Camera-type eye (tissue), 1 donor: ENCODE measurements at places on chromosomes 1 and 21. TPM values are rescaled to one million over a fixed set of nuclear protein-coding genes. Genes with fewer than 3 reads are reported as not detected.

The NOS1AP gene
- total RNA-seq = 7.9 TPM

The PLCH2 gene
- 84.1 TPM for total RNA-seq

The RAB42 gene
- 7.8 TPM for total RNA-seq

The FDPS gene
- total RNA-seq = 92.3 TPM

The OR10Z1 gene
- not detected for total RNA-seq

The CDK18 gene
- 7.0 TPM for total RNA-seq

The HSD3B1 gene
- not detected for total RNA-seq

The VCAM1 gene
- 17.2 TPM for total RNA-seq

The ZNF281 gene
- total RNA-seq = 45.9 TPM

The CLCA4 gene
- not detected for total RNA-seq

The MX1 gene
- 8.1 TPM for total RNA-seq

The OR6N1 gene
- total RNA-seq = not detected

The TSTD1 gene
- 29.7 TPM for total RNA-seq

The PRMT2 gene
- 179 TPM for total RNA-seq

The C2CD4D gene
- 0.27 TPM for total RNA-seq

The HCN3 gene
- 7.4 TPM for total RNA-seq

The SLC16A4 gene
- total RNA-seq = 13.6 TPM

The NR5A2 gene
- 1.9 TPM for total RNA-seq

The SLC35E2B gene
- total RNA-seq = 81.3 TPM
